ENCODE measurements at places on chromosomes 5 and 9. TPM values are rescaled to one million over a fixed set of nuclear protein-coding genes. Genes with fewer than 3 reads are reported as not detected.

GRCh38 chr5:175484322-175484721 is 6.0 kb downstream of the SFXN1 start:
- H3K36me3 ChIP-seq, result peaks cover 34% of the 10 kb centered on the region
- DNase-seq, result no peak
- no peak overlapping the region for H3K27ac ChIP-seq
- H3K27me3 ChIP-seq, result no peaks in the 10 kb centered on the region
- H3K4me1 ChIP-seq, result peaks cover 78% of the 10 kb centered on the region

- peaks cover 4% of the 10 kb centered on the region for H3K27me3 ChIP-seq
- no peak overlapping the region for H3K4me3 ChIP-seq
- no peak for DNase-seq
- H3K27ac ChIP-seq, result no peak overlapping the region
These were observed 91.1 kb downstream of the TRIO start for GRCh38 chr5:14234204-14234603.

GRCh38 chr9:34403554-34404380 is 27.1 kb upstream of the MYORG start:
- no peaks in the 10 kb centered on the region for H3K4me1 ChIP-seq
- peak; percentile 44 for DNase-seq

- no peak for DNase-seq
- no peak overlapping the region for H3K4me3 ChIP-seq
- H3K27ac ChIP-seq, result no peak overlapping the region
- no peaks in the 10 kb centered on the region for H3K36me3 ChIP-seq
- H3K4me1 ChIP-seq, result no peaks in the 10 kb centered on the region
These were observed 11.0 kb upstream of the FAM81B start for GRCh38 chr5:95380103-95380628.

- H3K36me3 ChIP-seq, result no peaks in the 10 kb centered on the region
- H3K27me3 ChIP-seq, result peaks cover 3% of the 10 kb centered on the region
- no peaks in the 10 kb centered on the region for H3K4me1 ChIP-seq
- no peak overlapping the region for H3K27ac ChIP-seq
These were observed 339.5 kb upstream of the RFX3 start for GRCh38 chr9:3865141-3865772.

GRCh38 chr5:29079771-29080170 is 2041.4 kb upstream of the CDH9 start:
- no peak overlapping the region for H3K4me3 ChIP-seq
- H3K27me3 ChIP-seq, result no peaks in the 10 kb centered on the region

GRCh38 chr5:120463991-120464626 is at the start of gene PRR16:
Gene PRR16 (plus strand): TSS chr5:120464300.
- H3K27me3 ChIP-seq, result peaks cover 10% of the 10 kb centered on the region
- no peaks in the 10 kb centered on the region for H3K36me3 ChIP-seq
- no peak within 1 kb of the TSS for H3K27ac ChIP-seq
- no peak for DNase-seq

GRCh38 chr9:77953590-77953989 is 78.0 kb downstream of the GNAQ start:
- H3K36me3 ChIP-seq, result no peaks in the 10 kb centered on the region
- H3K4me3 ChIP-seq, result no peak overlapping the region
- no peak for DNase-seq
- H3K4me1 ChIP-seq, result peaks cover 9% of the 10 kb centered on the region
- H3K27ac ChIP-seq, result no peak overlapping the region

- DNase-seq, result no peak
- H3K4me3 ChIP-seq, result no peak overlapping the region
- H3K36me3 ChIP-seq, result no peaks in the 10 kb centered on the region
- no peaks in the 10 kb centered on the region for H3K27me3 ChIP-seq
- no peaks in the 10 kb centered on the region for H3K4me1 ChIP-seq
These were observed 28.6 kb upstream of the SELENOP start for GRCh38 chr5:42840269-42840668.

DNA sequence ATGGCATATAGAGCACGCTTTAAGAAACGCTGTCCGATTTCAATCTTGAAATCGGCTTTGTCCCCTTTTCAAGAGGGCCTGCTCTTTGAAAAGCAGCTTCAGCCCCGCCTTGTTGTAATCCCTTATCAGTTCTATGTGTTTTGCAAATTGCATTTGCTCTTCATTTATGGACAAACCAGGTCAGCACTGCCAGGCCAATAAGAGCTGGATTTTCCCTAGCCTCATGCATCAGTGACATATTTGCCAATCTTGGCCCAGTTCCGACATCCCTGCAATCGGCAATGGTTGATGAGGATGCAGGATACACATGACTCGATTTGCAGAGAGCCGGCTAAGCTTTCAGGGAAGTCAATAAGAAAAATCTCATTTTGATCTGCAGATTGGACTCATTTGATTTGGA is 529.1 kb upstream of the CLINT1 start:
- no peaks in the 10 kb centered on the region for H3K27me3 ChIP-seq
- H3K27ac ChIP-seq, result no peak overlapping the region
- no peak for DNase-seq
- no peaks in the 10 kb centered on the region for H3K36me3 ChIP-seq
- no peak overlapping the region for H3K4me3 ChIP-seq
- no peaks in the 10 kb centered on the region for H3K4me1 ChIP-seq

The NCS1 gene
- 0.22 TPM for total RNA-seq

The PCDHB12 gene
- total RNA-seq, result not detected

The DMGDH gene
- 1.2 TPM for total RNA-seq

The HACD4 gene
- 12.0 TPM for total RNA-seq

The GMCL2 gene
- total RNA-seq, result not detected

Data from CD4-positive, CD25-positive, alpha-beta regulatory T cell (primary cell).